ENCODE measurements at places on chromosomes 5 and 9.

DNA sequence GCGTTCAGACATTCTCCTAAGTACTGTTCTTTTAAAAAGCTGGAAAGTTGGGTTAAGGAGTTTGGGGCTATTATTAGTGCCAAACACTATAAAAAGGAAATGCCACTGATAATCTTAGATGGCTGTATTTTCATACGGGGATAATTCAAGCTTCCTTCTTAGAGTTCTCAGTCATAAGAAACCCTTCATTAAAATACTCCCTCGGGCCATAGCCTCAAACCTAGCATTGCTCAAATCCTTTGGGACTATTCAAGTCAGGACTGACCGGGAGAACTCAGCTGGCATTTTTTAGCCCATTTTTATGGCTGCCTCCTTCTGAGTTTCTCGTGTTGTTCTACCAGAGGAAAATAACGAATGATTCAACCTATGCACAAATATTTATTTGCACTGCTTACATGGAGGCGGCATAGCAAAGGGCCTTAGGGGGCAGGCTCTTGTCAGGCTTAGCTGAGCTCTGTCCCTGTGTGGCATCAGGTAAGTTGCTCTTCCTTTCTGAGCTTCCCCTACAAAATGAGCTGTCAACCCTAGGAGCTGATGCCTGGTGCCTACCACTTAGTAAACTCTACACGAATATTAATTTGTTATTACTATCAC, 33.5 kb upstream of the ADAM19 start:
- no peak for DNase-seq

GRCh38 chr5:63128018-63128417, 549.4 kb downstream of the LRRC70 start:
- DNase-seq: no peak

- no peak for DNase-seq
Measured at GRCh38 chr9:136345281-136346156, 18.0 kb downstream of the DNLZ start.

DNA sequence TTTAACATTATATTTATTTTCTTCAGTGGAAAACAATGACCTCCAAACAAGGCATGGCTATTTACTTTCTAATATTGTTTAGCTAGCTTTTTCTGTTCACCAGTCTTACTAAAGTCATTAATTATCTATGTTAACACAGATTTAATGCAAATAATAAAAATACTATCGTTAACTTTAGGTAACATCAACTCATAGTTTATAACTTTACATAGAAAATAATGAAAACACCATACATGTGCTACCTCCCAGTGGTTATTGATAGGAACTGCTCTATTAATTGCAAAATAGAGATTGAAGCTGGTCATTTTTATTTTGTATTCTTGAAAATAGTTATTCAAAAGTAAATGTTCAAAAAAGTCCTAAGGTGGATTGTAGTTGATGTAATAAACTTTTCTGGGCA, 78.3 kb upstream of the HCN1 start:
- no peak for DNase-seq

- no peak for DNase-seq
Measured at GRCh38 chr5:171721464-171721863, 64.2 kb upstream of the SMIM23 start.

GRCh38 chr5:131979816-131980215, 31.6 kb downstream of the ACSL6 start:
- DNase-seq: no peak

DNA sequence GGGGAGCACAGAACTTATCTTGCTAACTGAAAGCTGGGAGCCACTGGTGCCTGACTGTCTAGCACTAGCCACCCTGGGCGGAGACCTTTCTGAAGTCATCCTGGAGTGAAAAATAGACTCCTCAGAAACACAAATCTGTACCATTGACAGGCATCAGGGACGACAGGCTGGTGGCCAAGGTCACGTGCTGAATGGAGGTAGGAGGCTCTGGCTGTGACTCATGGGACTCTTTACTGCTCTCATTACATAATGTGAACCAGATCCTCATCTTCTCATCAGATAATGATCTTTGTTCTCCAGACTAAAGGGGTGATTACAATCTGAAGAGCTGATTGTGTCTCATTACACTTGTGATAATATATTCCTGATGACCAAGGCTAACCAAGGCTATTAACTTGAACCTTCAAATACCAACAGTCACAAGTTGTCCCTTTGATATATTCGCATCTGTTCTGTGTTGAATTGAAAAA, 91.8 kb downstream of the SEMA5A start:
- DNase-seq: no peak

DNA sequence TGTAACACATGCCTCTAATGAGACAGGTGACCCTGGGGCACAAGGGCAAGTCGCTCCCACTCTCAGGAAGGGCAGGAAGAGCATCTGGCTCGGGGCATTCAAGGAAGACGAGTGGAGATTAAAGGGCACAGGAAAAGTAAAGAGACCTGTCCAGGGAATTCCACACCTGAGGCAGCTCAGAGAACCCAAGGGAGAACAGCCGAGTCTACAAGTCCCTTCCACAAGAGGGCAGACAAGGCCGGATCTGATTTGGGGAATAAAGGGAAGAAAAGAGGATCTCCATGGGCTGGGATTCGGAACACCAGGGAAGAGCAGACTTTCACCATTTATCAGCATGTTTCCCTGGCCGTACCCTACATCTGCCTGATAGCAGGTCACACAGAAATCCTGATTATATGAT, 28.1 kb downstream of the GPX3 start:
- DNase-seq: no peak

DNA sequence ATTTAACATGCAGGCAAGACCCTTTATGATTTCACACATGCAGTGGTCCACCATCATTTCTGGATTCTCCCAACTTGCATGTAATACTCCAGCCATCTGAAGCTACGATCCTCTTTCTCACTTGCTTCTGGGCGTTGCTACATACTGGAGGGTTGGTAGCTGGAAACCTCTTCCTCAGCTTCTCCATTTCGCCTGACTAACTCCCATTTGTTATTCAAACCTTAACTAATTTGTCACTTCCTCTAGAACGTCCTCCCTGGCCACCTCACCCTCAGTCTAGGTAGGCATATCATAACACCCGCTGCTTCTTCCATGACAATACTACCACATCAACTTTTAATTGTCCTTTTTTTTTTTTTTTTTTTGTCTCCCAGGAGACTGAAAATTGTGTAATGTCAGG, 72.6 kb upstream of the EQTN start:
- no peak for DNase-seq

GRCh38 chr9:75463871-75464270, 375.6 kb downstream of the OSTF1 start:
- no peak for DNase-seq

DNA sequence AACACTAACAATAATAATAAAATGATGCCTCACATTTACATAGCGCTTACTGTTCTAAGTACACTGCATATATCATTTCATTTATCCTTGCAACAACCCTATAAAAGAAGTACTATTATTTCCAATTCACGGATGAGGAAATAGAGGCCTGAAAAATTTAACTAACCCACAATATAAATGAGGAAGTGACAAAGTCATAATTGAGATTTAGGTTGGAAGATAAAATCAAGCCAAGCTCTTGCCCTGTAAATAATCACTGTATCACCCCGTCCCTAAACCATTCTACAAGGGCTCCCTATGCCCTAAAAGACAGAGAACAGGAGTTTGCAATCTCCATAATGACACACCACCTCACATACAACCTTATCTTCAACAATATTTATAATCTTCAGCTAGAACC, 49.6 kb downstream of the STRBP start:
- no peak for DNase-seq

DNA sequence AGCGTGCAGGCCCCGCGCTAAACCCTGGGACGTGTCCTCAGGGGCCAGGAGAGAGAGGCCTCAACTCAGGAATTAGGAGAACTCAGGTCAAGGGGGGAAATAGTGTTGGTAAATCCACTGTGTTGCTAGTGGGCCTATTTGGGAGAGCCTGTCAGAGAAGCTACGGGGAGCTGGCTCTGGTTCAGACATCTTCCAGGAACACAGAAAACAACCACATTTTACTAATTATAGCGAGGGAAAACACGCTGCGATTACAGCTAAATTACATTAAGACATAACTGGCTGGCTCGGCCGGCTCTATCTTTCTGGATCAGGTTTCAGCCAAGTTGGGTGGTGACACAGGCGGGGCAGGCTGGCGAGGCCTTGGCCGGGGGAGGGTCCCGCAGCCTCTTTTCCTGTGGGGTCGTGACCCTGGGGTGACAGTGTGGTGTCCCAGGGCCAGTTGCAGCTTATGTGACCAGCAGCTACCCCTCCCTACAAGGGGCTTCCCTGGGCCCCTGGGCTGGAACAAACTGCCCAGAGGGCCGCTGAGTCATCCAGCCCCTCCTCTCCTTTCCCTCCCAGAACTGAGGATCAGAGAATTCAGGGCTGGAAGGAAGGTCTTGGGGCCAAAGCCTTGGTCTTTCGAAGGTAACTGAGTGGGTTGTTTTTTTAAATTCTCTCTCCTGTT, 75.1 kb downstream of the FGF18 start:
- DNase-seq: no peak

DNA sequence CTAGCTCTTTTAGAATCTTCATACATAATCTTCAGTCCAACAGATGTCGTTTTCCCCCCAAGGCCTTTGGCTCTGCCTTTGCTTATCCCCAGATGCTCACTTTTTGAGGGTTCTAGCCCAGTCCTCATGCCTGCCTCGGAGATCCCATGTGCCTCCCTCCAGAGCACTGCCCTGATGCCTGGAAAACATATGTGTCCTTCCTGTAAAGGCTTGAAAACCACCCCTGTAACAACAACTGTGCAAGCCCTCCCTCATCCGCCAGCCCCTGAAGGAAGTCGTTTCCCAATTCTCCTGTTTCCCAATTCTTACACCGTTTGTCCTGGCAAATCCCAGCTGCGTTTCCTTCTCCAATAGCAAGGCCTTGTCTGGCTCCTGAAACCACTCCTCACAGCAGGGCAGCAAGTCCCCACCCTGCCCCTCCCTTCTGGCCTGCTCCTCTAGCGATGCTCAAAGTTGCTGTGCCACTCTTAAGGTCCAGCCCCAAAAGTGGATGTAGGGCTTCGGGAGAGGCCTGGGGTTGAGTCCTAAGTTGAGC, 52.2 kb downstream of the SLC36A1 start:
- DNase-seq: no peak

DNA sequence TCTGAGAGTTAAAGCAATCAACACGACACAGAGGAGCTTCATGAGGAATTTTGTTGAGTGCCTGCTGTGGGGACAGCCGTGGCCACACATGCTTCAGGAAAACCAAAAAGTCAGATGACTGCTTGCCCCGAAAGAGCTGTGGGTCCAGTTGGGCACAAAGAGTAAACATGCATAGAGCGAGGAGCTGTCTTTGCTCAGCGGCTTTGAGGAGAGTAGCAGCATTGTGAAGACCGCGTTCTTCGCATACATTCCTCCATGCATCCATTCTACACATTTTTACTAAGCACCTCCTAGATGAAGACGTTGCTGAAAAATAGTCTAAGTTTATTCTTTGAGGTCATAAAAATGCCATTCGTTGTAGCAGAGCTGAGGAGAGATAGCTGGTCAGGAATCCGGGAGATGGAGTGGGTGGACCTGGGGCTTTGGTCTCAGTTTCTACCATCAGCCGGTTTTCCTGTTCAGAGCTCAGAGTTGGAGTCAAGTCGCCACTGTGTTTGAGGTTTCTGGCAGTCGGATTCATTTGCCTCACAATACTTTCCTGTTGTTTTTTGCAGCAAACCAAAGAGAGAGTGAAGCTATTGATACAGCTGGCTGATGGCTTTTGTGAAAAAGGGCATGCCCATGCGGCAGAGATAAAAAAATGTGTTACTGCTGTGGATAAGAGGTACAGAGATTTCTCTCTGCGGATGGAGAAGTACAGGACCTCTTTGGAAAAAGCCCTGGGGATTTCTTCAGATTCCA, 194.5 kb upstream of the OTULINL start:
- no peak for DNase-seq

GRCh38 chr9:112046181-112046580, 128.9 kb downstream of the SUSD1 start:
- DNase-seq: no peak

DNA sequence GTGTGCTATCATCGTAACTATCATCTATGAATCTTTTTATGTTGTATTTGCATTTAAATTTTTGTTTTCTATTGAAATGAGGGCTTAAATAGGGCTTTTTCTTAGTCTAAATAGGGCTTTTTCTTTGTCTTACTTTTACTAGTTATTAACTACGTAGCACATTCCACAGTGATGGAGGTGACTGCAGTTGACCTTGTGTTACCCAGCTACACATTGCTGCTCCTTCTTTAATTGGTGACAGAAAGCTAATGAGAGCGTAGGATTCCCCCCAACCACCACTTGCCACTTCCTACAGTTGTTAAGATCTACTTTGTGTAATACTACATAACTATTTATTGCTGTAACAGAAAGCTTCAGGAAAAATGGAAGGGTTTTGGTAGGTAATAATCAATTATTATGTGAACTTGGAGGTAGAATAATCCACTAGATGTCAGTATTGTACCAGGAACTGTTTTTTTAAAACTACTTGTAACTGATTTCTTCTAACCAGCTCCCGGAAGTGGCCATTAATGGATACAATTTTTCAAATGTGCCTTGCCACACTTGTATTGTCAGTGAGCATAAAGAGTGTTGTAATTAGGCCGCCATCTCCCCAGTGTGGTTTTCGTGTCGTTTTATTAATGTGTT, 18.0 kb downstream of the MTRR start:
- no peak for DNase-seq

GRCh38 chr9:3746296-3747275, 220.8 kb upstream of the RFX3 start:
- DNase-seq: no peak

GRCh38 chr5:75666801-75667200, 50.4 kb downstream of the POC5 start:
- no peak for DNase-seq

- DNase-seq: no peak
Measured at GRCh38 chr9:94783928-94784327, 57.4 kb downstream of the AOPEP start.

- DNase-seq: no peak
Measured at GRCh38 chr9:7360513-7360912, 439.1 kb downstream of the DMAC1 start.

DNA sequence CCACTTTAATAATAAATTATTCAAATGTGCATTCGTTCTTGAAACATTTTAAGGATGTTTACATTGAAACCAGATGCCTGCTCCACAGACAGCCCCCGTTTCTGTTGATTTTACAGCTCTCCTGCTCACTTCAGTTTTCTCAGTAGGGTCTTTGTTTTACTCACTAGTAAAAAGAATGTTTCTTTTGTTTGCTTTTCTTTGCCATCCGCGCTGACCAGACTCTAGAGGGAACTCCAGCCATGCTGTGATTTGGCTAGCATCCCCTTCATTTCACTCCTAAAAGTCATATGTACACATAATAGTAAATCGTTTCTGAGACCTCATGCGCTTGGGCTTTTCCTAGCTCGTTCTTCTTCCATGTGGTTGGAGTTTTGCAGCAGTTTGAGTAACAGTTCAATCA, 28.7 kb upstream of the PALM2AKAP2 start:
- DNase-seq: no peak

DNA sequence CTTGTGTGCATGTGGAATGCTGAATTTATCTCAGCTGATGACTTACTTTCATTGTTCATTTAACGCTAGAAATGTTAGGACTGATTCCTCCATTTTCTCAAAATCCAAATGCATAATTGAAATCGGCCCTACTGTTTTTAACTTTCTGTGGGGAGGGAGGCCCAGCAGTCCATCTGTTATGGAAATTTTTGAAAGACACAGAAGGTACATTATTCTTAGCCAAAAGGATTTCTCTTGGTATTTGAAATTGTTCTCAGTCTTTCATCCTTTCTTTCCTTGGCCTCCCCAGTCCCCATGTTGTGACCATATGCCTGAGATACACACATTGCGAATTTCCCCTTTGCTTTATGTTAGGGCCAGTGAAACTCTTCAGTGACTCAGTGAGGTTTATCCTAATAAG, 549.9 kb downstream of the IRX1 start:
- no peak for DNase-seq
